ENCODE measurements at places on chromosomes 7 and 10. TPM values are rescaled to one million over a fixed set of nuclear protein-coding genes. Genes with fewer than 3 reads are reported as not detected.
A peak's percentile ranks its signal among the peaks of the same experiment; 100 is the strongest.

CH25H gene
- total RNA-seq: not detected

PLXDC2 gene
- total RNA-seq: not detected

DNA sequence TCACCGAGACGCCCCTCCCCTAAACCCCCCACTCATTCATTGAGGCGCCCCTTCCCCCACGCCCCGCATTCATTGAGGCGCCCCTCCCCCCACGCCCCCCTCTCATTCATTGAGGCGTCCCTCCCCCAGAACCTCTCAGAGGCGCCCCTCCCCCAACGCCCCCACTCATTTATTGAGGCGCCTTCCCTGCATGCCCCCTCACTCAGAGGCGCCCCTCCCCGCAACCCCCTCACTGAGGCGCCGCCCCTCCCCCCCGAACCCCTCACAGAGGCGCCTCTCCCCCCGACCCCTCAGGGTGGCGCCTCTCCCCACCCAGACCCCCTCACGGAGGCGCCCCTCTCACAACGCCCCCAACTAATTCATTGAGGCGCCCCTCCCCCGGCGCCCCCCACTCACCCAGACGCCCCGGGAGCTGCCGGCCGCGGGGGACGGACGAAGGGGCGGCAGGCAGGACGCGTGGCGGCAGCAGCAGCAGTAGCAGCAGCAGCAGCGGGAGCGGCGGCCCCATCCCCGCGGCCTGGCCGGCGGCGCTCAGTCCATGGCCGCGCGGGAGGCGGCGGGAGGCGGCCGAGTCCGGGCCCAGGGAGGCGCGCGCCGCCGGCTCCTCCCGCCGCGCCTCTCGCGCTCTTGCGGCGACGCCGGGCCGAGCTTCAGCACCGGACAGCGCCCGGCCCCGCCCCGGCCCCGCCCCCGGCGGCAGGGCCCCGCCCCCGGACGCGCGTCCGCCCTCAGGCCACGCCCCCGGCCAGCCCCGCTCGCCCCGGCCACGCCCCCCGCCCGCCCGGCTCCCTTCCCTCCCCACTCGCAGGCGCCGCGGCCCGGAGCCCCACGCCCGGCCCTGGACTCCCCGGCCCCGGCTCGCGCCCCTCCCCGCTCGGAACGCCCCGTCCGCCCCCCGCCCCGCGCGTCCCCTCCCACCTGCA is at the start of gene PTPRN2:
Gene PTPRN2 (minus strand): TSS at position 662 of the 923 bp plus-strand sequence.
- peak; percentile 60 for DNase-seq

DNA sequence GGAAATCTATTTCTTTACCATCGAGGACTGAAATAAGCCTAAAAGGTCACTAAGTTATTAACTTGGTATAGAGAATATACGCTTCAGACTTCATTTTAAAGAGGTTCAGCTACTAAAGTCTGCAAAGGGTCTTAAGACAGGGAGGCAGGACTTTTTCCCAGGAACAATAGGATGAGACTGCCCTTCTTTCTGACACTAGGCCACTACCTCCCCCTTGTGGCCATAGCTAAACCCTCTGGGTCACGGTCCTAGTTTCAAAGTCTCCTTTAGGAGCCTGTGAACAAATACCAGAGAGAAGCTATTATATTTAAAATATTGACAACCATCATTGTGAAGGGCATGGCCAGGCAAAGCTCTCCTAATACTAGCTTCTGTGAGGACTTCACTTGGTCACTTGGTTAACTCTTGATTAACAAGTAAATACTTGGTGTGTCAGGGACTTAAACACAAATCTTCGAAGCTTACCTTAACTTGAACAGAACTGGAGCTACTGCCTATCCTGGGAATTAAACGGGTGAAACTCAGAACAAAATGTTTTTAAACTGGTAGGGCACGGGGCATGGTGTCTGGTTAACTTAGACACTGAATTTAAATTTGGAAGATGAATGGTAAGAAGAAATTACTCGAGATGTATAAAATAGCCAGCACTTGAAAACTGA is 75.6 kb downstream of the CCDC6 start:
- DNase-seq: peak; percentile 37

- no peak for DNase-seq
These were observed 43.5 kb downstream of the ST8SIA6 start for GRCh38 chr10:17410907-17411306.

DNA sequence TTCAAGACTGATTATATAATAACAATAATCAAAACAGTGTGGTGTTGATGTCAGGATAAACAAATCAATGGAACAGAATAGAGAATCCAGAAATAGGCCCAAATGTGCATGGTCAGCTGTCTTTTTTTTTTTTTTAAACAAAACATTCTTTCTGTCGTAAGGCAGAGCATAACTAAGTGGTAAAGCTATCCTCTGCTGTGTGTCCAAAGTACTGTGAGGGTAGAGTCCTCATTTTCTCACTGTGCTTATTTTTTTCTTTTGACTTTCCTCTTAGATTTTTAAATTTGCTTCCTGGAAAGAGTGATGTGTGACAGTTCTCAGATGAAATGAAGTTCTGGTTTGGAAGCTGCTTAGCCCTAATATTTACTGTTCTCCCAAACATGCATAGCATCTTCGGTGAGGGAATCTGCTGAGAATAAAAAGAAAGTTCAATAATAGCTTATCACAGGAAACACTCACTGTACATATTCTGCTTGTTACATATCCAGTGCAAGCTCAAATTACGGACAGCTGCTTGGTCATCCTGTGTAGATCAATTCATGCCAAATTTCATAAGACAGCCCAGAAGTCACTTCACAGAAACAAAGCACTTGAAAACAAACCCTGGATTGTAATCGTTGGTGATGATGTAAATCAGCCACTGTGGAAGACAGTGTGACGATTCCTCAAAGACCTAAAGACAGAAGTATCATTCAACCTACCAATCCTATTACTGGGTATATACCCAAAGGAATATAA is 423.9 kb downstream of the NEBL start:
- DNase-seq: no peak

- DNase-seq: no peak
These were observed 112.7 kb upstream of the FGFR2 start for GRCh38 chr10:121710971-121711370.

DNA sequence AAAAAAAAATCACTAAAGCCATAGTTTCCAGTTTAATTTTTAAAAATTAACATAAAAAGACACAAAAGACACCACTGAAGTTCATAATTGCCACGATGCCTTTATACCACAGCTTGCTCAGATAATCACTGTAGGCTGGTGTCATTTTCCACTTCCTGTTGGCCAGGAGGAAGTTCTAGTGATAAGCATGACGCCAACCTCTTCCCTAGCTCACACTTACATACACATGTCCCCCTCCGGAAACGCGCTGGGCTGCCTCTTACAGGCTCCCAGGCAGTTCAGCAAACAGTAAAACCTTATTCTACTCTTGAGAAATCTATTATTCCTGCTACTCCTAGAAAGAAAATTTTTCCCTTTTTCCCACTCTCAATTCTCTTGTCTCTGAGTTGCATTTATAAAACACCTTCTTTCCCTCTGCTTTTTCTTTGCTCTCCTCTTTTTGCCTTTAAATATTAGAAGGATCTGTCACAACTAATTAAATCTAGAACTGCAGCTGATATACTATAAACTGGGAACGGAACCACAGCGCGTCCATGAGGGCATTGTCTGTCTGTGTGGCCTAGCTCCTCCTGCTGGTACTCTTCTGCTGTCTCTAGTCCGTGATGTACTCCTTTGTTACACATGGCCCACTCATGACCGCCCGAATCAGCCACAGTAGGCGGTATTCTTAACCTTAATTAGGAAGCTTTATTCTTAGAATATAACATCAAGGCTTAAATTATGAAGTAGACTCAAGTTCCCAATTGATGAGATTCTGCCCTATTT is 664.9 kb downstream of the CNTNAP2 start:
- no peak for DNase-seq

DNA sequence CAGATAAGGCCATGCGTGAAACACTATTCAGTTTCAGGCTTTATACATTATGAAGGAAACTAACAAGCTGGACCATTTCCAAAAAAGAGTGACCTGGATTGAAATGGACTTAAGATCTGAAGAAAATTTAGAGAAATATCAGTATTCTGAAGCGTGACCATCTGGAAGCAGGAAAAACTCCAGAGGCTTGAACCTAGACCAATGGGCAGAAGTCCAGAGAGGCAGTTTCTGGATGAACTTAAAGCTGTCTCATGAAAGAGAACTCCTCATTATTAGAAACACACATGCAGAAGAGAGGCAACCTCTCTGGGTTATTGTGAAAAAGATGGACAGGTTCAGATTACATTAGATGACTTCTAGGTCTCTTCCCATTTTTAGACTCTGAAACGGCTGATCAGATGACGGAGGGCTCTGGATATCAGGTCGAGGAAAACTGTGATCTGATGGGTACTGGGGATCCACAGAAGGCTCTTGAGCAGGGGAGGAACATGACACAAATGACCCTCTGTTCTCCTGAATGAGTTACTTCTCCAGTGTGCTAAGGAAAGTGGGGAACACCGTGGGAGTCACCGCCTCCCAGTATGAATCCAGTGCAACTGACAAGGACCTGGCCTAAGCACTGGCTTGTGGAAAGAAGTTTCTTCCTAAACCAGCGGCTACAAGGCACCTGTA is 116.5 kb downstream of the SPDYE5 start:
- no peak for DNase-seq

- no peak for DNase-seq
These were observed 12.0 kb upstream of the RABGEF1 start for GRCh38 chr7:66728571-66728970.

- DNase-seq: no peak
These were observed 6.3 kb upstream of the CLIP2 start for GRCh38 chr7:74282748-74283459.

GRCh38 chr10:131277969-131278368 is 33.6 kb downstream of the TCERG1L start:
- DNase-seq: no peak

GRCh38 chr10:60135020-60135419 is 228.7 kb upstream of the CCDC6 start:
- no peak for DNase-seq

GRCh38 chr10:127275793-127276450 is 79.5 kb upstream of the INSYN2A start:
- DNase-seq: no peak

DNA sequence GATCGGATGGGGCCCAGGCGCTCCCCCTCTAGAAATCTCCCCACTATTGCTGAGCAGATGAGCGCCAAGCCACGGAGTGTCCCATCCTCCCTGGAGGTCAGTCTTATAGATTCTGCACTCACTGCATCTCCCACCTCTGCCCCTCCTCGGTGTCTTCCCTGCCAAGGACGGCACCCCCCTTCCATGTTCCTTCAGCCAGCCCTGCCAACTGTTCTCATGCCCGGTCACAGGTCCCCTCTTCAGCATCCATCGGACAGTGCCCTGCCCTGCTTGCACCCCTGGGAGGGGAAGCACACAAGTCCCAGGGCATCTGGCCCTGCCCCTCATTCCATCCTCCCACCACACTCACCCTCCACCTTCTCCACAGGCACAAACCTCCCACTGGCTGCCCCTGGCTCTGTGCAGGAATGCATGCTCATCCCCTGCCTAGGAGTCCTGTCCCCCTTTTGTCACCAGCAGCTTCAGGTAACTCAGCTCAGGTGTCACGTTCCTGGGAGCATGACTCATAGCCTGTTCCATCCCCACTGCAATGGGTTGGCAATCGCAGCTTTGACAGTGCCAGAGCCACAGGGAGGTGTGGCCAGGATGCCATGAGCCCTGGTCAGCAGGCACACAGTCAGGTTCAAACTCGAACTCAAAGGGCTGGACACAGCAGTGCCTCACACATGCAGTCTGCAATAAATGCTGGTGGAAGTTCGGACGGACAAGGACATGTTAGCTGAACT is 234.7 kb upstream of the TCERG1L start:
- DNase-seq: no peak
